CD4-positive, alpha-beta T cell treated with Interleukin-6 for 4 hours (primary cell): ENCODE measurements at places on chromosomes 5 and 9.

DNA sequence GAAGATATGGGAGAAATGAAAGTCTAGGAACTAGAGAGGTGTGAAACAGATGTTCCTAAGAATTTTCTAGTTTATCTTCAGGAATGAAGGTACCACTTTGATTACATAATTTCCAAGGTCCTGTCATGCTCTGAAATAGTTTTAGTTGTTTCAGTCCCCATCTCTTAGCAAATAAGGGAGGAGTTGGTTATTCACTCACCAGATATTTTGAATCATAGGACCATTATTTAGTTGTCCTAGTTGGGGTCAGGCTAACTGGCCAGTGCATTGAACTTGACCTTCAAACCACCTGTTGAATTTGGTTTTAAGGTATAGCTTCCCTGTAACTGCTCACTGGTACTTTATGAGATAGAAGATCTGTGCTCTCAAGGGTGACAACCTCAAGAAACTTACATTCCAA is 53.9 kb upstream of the TNFAIP8 start:
- no peak for DNase-seq

GRCh38 chr5:155905364-155905763 is 421.6 kb upstream of the SGCD start:
- no peak for DNase-seq

DNA sequence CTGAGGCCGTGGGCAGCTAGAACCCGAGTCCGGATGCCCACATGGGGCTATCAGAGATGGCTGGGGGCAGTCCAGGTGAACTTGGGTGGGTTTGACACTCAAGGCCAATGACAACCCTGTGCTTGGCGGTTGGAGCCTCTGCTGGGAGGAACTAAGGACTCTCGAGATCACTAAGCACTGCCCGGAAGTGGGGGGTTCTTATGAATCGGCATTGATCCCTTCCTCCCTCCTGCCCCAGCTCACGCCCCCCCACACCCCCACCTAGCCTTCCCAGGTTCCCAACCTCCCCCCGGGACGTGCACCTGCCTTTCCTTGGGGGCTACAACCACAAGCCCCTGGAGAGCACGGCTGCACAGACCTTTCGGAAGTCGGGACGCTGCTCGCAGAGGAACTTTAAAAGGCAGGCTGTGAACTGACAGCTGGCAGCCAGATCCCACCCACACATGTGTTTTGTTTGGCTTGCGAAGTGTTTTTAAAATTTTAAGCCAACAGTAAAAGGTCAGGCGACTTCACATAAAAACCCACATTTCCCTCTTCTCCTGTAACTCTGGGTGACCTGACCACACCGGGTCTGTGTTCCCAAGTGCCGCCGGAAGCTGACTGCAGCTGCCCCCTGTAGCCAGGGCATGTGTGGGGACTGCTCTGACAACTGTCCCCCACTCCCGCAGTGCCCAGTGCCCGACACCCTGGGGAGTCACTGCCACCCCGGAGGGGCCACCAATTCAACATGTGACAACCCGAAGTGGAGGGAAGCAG is 5.1 kb upstream of the RALGDS start:
- peak; percentile 43 for DNase-seq

GRCh38 chr5:14582797-14583137 is 1.2 kb downstream of the OTULINL start:
- DNase-seq: no peak

DNA sequence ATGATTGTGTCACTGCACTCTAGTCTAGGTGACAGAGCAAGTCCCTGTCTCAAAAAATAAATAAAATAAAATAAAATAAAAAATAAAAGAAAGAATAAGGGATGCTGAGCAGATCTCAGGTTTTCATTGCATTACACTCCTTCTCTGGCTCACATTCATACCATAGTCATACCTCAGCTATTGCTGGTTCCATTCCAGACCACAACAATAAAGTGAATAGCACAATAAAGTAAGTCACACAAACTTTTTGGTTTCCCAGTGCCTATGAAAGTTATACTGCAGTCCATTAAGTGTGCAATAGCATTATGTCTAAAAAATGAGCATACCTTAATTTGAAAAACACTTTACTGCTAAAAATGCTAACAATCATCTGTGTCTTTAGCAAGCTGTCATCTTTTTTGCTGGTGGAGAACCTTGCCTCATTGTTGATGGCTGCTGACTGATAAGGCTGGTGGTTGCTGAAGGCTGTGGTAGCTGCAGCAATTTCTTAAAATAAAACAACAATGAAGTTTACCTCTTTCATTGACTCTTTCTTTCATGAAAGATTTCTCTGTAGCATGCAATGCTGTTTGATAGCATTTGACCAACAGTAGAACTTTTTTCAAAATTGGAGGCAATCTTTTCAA is 415.7 kb downstream of the ZNF608 start:
- DNase-seq: no peak

- no peak for DNase-seq
Observed at GRCh38 chr9:138101444-138102234, 224.1 kb downstream of the CACNA1B start.

GRCh38 chr9:8155706-8156105 is 356.1 kb upstream of the DMAC1 start:
- no peak for DNase-seq
